ENCODE measurements at places on chromosomes 16 and 17.

DNA sequence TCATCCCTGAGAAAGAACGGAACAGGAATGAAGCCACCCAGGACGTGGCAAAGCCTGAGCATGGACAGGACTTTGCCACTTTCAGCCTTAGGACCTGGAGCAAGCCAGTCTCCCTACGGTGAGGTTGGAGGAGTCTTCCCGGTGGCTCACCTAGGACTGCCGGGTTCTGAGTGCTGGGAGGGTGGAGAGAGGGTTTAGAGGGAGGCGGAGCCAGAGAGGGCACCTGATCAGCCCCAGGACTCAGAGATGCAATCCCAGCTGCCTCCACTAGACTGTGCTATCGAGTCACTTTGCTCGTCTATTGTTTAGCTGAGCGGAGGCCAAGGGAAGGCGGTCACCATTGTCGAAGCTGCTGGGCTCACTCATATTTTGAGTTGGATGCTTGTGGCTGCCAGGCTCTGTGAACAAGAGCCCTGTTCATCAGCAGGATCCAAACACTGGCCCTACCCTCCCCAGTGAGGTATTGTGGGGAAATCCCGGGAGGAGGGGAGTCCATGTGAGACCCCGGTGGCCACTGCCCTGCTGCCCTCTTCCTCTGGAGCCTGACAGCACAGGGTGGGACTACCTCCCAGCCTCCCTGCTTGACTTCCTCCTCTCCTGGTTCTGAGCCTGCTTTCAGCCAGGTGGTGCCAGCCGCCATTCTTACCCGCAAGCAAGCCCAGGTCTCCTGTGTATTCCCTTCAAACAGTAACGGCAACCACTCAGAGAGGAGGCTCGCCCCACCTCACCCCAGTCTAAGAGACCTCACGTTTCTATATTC is 7.0 kb downstream of the KRT14 start:
- peak; percentile 47 for DNase-seq

GRCh38 chr16:9965079-9965478 is 217.1 kb downstream of the GRIN2A start:
- DNase-seq: no peak

DNA sequence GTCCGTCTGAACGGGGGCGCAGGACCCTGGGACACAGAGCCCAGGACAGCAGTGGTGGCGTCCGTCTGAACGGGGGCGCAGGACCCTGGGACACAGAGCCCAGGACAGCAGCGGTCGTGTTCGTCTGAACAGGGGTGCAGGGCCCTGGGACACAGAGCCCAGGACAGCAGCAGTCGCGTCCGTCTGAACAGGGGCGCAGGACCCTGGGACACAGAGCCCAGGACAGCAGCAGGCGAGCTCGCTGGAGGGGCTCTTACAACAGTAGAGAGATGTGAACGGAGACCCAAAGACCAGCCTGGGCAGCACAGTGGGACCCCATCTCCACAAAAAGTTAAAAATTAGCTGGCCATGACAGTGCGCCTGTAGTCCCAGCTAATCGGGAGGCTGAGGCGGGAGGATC is 40.7 kb downstream of the LMF1 start:
- no peak for DNase-seq

DNA sequence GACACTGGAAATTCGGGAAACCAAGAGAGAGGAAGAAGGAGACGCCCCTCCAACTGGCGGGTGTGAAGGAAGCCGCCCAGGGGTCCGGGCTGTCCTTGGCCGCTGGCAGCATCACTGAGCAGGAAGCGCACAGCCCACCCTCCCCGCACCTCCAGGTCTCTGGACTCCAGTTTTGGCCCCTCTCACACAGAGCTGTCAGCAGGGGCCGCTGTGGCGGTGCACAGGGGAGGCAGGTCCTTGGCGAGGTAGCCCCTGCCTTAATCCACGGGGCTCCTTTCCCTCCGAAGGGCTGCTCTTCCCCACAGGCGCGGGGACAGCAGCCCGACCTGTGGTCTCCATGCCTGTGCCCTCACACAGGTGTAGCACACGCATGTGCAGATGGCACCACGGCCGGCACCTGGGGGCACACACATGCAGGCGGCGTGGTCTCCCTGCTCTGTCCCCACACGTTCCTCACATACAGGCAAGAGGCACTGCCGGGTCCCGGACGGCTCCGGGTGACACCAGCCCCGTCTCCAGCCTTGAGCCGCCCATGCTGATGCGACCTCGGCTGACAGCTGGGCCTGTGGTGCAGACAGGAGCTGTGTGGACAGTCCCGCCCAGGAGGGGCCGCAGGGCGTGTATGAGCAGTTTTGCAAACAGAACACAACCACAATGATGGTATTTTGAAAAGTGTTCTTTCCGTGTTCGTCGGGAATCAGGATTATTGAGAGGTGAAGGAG is 26.6 kb upstream of the CHMP6 start:
- no peak for DNase-seq

- DNase-seq: no peak
Observed at GRCh38 chr16:47377154-47377553, 83.7 kb downstream of the ITFG1 start.

GRCh38 chr16:24188751-24189318 is 67.3 kb upstream of the CACNG3 start:
- DNase-seq: no peak

DNA sequence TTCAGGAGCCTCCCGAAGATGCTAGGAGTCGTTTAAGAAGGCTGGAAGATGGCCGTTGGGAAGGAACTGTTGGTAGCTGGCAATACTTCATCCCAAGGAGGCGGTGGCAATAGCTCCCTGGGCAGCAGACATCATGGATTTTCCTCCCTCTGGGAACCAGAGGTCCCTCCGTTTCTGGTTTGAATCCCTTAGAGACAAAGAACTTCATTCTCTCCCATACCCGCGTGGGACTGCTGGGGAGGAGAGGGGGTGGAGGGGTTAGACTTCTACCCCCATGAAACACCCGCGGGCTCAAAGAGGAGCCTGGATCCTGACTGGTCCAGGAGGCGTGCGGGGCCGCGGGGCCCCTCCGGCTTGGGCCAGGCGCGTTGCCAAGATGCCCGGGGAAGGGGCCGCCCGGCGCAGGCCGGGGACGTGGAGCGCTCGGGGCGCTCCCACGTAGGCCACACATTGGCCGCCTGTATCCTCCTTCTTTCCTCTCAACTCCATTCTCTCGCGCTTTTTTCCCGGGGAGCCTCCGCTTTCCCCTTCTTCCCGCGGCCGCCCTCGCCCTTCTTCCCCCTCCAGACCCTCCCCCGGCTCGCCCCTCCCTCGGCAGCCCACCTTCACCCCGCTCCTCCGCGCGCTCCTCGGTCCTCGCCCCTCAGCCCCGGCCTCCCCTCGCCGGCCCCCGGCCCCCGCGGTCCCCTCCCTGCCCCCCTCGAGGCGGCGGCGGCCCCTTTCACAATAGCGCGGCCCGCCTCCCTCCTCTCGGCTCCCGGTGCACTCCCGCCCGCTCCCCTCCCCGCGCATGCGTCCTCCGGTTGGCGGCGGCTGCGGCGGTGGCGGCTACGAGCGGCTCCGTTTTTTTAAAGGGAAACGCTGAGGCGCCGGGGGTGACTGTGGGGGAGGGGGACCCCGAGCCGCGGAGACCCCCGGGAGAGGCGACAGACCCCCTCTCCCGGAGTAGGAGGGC is at the start of gene MSL1:
Gene MSL1 (plus strand): TSS at position 791 of the 955 bp plus-strand sequence. CDS start 642 bp downstream, outside the sequence.
- peak; percentile 92 for DNase-seq

GRCh38 chr17:80544655-80545498 is at the start of gene RPTOR:
RPTOR (plus strand) TSS chr17:80544838; CDS start chr17:80545630, 792 bp downstream.
- peak; percentile 93 for DNase-seq

DNA sequence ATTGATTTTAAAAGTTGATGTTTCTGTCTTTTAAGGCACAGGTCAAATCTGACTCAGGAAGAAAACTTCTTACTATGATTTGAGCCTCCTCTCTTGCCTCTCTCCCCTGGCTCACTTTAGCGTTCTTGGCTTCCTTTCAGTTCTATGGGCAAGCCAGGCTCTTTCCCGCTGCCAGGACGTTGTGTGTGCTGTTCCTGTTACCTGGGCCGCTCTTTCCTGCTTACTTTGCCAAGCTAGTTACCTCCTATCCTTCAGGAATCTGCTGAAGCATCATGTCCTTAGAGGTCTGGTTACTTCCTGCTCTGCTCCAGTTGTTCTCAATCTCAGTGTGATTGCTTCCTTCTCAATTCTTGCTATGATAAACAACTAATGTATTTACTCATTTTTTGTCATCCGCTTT is 1108.5 kb upstream of the EEF2KMT start:
- no peak for DNase-seq

- DNase-seq: no peak
Observed at GRCh38 chr17:82794781-82795482, 43.1 kb downstream of the TBCD start.

DNA sequence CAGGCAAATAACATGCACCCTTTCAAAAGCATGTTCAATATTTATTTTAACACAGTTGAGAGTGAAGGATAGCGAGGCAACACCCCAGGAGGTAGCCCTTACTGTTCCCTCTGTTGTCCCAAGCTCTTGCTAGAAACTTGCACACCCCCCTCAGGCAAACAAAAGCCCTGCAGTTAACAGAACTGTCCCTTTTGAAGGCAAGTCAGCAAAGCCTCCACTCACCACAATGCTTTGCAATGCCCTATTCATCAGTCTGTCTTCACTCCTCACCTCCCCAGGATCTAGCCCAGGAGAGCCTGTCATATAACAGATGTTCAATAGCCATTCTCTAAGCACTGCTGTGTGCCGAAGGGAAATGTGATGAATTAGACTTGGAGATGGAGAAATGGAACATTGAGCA is 3.5 kb upstream of the CNEP1R1 start:
- DNase-seq: no peak

DNA sequence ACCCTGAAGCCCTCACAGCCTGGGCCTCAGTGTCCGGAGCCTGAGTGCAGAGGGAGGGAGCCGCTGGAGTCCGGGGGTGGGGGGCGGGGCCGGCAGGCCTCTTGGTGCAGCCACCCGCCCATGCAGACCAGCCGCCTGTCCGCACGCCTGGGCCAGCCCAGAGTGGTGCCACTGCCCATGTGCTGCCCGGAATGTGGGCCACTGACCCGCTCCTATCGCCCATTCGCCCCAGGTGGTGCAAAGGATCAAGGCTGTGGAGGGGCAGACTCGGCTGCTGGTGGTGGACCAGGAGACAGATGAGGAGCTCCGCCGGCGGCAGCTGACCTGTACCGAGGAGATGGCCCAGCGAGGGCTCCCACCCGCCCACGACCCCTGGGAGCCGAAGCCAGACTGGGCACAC is 2.6 kb downstream of the NHERF2 start:
- DNase-seq: no peak

DNA sequence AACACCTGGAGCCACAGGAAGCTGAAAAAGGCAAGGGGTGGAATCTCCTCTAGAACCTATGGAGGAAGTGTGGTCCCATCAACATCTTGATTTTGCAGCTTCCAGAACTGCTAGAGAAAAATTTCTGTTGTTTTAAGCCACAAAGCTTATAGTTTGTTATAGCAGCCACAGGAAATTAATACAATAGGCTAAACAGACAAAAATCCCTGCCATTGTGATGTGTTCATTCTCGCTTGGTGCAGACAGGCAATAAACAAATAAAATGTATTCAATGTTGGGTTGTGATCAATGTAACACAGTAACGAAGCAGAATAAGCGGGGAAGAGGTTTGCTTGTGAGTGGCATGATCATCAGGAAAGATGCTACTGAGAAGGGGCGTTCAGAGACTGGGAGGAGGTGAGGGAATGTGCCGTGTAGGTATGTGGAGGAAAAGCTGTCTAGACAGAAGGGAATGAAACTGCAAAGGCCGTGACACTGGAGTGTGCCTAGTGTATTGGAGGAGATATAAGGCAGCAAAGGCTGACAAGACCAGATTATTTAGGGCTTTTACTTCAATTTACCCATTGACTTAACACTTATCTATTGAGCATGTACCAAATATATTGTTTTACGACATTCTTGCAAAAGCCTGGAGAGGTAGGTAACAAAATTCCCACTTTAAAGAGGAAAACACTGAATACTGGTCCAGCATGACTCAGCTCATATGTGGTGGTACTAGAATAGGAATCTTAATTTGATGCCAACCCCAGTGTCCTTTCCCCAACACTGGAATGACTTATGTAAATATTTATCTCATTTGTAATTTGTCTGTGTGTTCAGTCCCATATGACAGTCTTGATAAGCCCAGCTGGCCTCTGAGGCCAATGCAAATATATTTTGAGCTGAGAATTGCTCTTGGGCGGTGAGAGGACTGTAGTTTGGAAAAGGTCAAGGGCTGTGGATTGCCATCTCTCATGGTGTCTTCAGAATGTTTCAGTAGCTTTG is 375.9 kb downstream of the CDH13 start:
- no peak for DNase-seq

DNA sequence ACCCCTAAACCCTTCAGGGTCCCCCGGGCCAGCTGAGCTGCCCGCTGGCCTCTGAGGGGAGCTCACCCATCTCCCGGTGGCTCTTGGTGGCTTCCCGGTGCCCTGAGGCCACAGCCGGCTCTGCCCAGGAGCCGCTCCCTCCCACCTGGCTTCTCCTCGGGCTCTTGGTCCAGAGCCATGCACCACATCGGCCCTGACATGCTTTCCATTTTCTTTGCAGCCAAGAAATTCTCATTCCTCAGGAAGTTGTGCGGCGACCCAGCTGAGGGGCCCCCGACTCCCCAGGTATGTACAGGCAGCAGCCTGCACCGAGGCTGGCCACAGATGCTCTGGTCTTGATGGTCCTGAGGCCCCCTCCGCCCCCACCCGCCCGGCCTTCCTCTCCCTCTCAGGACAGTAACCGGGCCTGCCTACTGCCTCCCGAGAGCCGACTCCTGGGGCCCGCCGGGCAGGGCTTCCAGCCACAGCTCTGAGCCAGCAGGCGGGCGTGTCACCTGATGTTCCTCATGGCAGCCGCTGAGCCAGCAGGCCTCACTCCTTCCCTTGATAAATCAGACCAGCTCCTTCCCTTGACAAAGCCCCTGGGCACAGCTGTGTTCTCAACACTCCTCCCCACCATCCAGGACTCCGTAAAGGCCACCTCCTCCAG is 28.4 kb upstream of the ZFPM1 start:
- DNase-seq: no peak

GRCh38 chr17:6569370-6570285 is 13.3 kb upstream of the PITPNM3 start:
- no peak for DNase-seq

DNA sequence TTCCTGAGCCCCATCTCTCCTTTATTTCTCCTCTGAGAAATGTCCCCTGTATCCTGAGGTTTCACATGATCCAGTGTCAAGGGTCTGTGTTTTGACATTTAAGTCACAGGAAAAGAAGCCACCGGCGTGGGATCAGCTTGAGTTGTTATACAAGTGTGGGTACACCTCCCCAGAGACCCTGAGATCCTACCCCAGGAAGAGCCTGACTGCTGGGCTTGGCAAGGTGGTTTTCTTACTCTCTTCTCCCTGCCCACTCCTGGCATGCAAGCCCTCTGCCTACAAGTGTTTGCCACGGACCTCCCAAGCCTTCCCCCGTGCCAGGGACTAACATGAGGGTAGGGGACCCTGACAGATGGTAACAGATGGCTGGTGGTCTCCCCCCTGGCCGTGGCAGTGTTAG is 2.8 kb upstream of the ARHGAP27 start:
- no peak for DNase-seq

DNA sequence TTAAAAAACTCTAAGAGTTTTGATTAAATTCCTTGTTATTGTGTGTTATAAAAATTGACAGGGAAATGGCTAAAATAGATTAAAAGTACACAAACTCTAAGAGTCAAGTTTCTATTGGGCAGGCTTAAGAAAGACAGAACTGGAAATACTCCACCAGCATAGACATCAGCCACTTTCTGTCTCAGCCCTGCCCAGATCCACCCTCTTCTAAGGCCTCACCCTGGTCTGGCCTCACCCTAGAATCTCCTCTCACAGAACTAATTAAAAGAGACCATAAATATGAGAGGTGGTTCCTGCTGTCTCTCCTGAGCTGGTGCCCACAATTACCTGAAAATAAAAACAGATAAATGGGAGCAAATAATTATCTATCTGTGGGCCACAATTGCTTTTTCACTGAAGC is 1951.0 kb downstream of the TP53TG3F start:
- no peak for DNase-seq
